ENCODE measurements at places on chromosomes 12 and 14. TPM values are rescaled to one million over a fixed set of nuclear protein-coding genes. Genes with fewer than 3 reads are reported as not detected.

Gene PLEKHG7
- total RNA-seq: 0.58 TPM

Gene SLC10A1
- total RNA-seq: not detected

Gene MGP
- total RNA-seq: 54.7 TPM

Gene GUCY2C
- total RNA-seq: not detected

Gene KRT79
- not detected for total RNA-seq

Gene HELB
- 13.1 TPM for total RNA-seq

Gene SPRYD4
- 2.2 TPM for total RNA-seq

Gene MMP14
- total RNA-seq: 112 TPM

Gene PLBD2
- total RNA-seq: 18.1 TPM

Gene CHPT1
- 46.3 TPM for total RNA-seq

Gene ZNF268
- 53.6 TPM for total RNA-seq

Gene EPS8
- total RNA-seq: 75.7 TPM

Gene PWP1
- total RNA-seq: 28.2 TPM

Gene RIMBP2
- 21.4 TPM for total RNA-seq

Gene PELI2
- total RNA-seq: 26.2 TPM

Gene TPPP2
- total RNA-seq: 1.8 TPM

Gene MSRB3
- 28.9 TPM for total RNA-seq

Gene ARF6
- total RNA-seq: 63.1 TPM

Gene ESR2
- 0.88 TPM for total RNA-seq

Gene TAS2R30
- 15.6 TPM for total RNA-seq

Gene SIX4
- total RNA-seq: 11.9 TPM

Gene XRCC3
- total RNA-seq: 14.9 TPM

Gene PLA2G1B
- not detected for total RNA-seq

Gene PAWR
- 232 TPM for total RNA-seq

Gene CCNB1IP1
- 89.1 TPM for total RNA-seq

Gene RIPK3
- 4.3 TPM for total RNA-seq

Gene ANKRD33
- total RNA-seq: 0.64 TPM

Gene ALDH2
- total RNA-seq: 56.5 TPM

Gene BIN2
- total RNA-seq: 4.3 TPM

Gene NEUROD4
- not detected for total RNA-seq

Gene KRT83
- not detected for total RNA-seq

Gene GARIN6
- not detected for total RNA-seq

Gene PRH2
- 0.70 TPM for total RNA-seq

Gene KCNH5
- 0.23 TPM for total RNA-seq

Gene ADAMTS20
- 0.53 TPM for total RNA-seq

Gene BAG5
- 25.0 TPM for total RNA-seq

Measured in metanephros (tissue), 2 donors.